ENCODE measurements at places on chromosomes 13 and 19.

GRCh38 chr13:45138282-45138681 is 18.0 kb downstream of the GTF2F2 start:
- no peak for DNase-seq

DNA sequence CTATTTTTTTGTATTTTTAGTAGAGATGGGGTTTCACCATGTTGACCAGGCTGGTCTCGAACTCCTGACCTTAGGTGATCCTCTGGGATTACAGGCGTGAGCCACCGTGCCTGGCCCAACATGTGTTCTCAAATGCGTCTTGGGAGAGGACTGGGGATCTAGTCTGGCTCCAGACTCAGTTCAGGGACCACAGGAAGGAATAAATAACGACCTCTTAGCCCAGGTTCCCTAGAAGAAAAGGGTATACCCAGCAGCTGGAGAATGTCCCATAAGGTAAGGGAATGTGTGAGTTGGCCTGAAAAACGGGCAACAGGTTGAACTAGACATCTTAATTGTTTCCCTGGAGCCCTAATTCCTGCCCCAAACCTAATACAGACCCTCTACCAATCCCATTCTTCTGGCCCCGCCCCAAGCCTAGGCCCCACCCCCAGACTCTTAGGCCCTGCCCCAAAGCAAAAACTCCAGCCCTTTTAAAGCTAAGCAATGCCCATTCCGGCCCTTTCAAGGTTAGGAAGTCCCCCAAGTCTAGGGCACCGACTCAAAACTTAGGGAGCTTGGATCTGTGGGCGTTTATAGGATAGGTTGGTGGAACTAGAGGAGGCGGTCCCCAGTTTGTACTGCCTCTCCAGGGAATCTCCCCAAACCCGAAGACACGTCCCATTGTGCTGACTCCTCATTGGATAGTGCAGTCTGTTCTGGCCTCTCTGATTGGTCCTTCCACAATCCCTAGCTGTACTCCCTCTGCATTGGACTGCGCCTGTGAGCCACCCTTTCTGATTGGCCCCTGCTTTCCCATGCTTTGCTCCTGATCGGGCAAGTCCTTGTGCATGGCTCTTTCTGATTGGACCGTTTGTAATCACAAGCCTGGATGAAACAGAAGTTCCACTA is 5.4 kb upstream of the LRFN1 start:
- DNase-seq = peak; percentile 75

DNA sequence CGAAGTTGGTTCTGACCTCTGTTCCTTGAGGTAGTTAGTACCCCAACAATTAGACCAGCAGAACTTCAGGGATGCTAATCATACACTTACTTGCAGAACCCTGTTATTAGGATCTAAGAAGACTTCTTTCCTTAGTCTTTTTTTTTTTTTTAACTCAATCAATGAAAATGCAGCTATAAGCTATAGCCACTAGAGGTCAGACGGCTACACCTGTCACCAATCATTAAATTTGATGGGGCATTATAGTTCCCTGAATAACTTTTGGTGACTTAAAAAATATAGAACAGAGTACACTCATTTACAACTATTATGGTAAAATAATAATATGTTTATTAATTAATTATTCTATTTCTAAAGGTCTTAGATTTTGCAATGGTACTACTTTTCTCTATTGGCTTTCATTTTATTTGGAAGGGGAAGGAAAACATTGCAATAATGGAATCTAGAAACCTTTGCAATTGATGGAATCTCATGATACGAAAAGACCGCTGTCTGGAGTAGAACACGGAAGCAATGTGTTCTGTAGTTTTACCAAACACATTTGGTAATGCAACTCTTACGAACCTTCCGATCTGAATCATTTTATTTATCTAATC is 483.2 kb downstream of the DIAPH3 start:
- no peak for DNase-seq

- DNase-seq = peak; percentile 44
Observed at GRCh38 chr19:35596366-35596999, 10.5 kb downstream of the PMIS2 start.

DNA sequence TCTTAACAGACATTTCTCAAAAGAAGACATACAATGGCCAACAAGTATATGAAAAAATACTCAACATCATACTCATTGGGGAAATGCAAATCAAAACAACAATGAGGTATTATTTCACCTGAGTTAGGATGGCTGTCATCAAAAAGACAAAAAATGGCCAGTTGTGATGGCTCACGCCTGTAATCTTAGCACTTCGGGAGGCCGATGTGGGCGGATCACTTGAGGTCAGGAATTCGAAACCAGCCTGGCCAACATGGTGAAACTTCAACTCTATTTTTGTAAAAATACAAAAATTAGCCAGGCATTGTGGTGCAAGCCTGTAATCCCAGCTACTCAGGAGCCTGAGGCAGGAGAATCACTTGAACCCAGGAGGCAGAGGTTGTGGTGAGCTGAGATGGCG is 22.0 kb downstream of the CEACAM16 start:
- DNase-seq = no peak

DNA sequence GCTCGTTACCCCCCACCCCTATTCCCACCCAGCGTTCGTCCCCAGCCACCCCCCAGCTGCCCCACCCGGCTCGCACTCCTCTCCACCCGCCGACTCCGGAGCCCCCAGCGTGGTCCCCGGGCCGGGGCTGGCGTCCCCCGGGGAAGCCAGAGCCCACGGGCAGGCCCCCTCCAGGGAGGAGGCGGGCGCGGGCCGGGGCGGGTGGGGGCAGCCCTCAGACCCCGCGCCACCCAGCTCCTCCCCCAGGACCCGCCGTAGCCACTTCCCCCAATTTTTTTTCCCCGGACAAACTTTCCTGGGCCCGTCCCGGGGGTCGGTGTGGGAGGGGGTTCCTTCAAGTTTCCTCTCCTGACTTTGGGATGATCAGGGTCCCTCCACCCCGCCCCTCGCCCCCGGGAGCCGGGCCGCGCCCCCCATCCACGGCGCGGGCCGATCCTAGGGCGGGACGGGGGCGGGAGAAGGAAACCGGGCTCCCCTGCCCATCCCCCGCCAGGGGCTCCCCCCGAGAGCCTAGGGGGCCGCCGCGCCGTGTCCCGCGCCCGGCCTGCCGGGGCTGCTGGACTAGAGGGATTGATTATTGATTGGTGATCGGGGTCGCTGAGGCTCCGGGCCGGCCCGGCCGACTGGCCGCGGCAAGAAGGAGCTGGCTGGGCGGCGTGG is 927 bp upstream of the TSHZ3 start:
- DNase-seq = peak; percentile 66

GRCh38 chr19:55369653-55370304 is 484 bp downstream of the IL11 start:
- DNase-seq = peak; percentile 99

DNA sequence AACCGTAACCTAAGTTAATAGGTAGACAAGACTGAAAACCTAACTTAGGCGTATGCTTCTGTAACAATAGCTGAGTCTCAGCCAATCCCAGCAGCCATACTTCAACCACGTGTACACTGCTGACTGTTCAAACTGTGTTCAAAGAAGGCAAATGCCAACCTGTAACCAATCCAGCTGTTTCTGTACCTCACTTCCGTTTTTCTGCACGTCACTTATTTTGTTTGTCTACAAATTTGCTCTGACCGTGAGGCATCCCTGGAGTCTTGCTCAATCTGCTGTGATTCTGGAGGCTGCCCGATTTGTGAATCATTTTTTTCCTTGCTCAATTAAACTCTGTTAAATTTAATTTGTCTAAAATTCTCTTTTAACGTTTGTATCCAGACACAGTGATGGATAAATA is 59.2 kb downstream of the EDNRB start:
- DNase-seq = no peak

- no peak for DNase-seq
Observed at GRCh38 chr19:48595171-48595570, 11.4 kb upstream of the SPACA4 start.

GRCh38 chr13:105316731-105317130 is 1218.7 kb downstream of the EFNB2 start:
- DNase-seq = no peak

- no peak for DNase-seq
Observed at GRCh38 chr19:30091856-30092255, 149.8 kb downstream of the URI1 start.

- DNase-seq = no peak
Observed at GRCh38 chr19:42250666-42251531, 4.0 kb downstream of the ERF start.

DNA sequence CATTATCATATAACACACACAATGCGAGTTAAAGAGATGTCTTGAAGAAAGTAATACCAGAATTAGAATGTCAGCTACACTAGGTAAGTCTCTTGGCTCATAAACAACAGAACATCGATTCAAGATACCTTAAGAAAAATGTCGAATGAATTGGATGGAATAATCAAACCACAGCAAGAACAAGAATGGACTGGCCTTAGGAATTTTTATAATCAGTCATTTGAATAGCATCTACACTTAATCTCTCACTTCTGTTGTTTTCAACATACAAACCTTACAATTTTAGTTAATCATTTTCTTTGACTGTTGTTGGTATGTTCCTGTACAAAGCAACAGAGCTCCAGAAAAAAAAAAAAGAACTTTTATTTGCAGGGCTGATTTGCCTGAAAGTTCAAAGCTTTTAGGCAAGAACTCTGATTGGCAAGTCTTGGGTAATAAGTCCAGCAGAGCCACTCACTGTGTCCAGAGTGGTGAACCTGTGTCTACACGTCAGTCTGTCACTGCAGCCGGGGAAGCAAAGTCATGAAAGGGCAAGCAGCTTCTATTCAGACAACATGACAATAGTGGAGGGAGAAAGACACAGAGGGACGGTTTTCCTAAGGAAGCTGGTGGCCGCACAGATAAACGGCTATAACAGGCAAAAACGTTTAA is 1026.1 kb upstream of the MIR17HG start:
- no peak for DNase-seq

DNA sequence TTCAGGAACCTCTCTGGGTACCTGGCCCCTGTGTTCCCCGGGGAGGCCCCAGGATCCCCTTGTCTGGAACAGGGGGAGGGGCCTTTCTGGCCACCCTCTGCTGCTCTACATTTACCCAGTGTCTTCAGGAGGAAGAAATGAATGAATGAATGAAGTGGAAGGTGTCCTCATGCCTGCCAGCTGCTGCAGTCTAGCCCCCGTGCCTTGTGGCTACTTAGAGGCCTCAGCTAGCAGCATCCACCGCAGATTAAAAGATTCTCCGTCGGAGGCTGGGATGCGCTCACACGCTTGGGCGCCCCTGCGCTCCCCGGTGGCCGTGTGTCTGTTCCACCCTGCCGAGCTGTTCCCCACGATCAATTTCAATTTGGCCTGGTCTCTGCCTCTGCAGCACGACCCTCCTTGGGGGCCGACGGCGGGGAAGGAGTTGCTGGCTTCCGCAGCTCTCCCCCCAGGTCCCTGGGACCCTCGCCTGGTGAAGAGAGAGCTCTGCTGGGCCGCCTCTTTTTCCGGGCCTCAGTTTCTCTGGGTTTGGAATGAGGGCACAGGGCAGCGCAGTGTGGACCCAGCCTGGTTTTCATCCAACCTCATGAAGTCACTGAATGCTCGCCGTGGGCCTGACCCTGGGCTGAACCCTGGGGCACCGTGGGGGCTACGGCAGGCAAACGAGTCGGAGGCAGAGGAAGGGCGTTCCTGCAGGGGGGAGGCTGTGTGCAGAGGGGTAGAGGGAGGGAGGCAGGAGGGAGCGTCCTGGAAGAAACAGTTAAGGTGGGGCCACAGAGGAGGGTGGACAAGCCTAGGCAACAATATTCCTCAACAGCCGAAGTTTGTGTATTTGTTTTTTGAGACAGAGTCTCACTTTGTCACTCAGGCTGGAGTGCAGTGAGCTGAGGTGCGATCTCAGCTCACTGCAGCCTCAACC is 28.3 kb downstream of the EFNA2 start:
- DNase-seq = no peak

- DNase-seq = no peak
Observed at GRCh38 chr13:38103851-38104250, 234.3 kb upstream of the TRPC4 start.

DNA sequence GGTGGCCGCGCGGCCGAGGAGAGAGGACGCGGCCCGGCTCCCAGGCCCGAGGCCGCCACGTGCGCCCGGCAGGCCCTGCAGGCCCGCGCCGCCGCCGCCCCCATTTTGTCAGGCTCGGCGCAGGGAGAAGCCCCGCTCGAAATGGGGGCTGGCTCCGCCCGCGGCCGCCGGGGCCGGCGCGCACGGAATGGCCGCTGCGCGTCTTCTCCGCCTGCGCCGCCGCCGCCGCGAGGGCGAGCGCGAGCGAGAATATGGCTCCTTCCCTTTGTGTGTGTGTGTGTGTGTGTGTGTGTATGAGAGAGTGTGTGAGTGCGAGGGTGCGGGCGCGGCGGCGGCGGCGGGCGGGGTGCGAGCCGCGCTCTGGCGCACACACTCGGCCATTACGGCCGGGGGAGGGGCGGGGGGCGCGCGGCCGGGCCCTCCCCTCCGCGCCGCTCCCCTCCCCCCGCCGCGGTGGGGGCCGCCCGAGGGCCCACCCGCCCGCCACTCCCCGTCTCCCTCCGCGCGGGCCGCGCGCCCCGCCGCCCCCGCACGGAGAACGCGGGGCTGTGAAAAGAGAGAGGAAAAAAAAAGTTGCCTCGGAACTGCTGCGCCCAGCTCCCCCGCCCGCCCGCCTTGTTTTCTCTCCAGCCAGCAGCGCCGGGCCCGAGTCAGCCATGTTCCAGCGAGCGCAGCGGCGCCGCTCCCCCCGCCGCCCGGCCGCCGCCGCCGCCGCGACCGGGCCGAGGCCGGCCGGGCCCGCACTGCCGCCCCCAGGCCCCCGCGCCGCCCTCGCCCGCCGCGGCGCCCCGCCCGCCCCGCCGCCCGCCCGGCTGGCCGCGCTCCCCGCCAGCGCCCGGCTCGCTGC is 1.0 kb downstream of the HMGB1 start:
- DNase-seq = no peak

GRCh38 chr13:37493775-37494174 is 104.8 kb downstream of the POSTN start:
- no peak for DNase-seq

GRCh38 chr13:99996381-99996973 is 14.9 kb downstream of the ZIC2 start:
- DNase-seq = no peak

DNA sequence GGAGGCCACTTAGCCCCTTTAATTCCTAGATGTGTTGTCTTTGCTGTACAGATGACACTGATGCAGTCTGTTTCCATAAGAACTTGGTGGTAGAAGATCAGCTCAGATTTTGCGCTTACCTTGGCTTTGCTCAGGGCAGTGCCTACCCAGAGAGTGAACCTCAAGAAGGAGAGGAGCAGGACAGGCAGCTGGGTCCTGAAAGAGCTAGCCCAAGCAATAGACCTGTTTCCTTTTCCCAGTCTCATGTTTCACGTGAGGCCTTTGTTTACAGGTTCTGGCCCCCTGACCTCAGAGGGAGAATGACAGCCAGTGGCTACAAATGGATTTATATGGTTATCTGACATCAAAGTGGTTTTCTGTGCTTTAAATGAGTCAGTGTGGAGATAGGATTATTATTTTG is 40.1 kb downstream of the METTL21C start:
- DNase-seq = no peak

DNA sequence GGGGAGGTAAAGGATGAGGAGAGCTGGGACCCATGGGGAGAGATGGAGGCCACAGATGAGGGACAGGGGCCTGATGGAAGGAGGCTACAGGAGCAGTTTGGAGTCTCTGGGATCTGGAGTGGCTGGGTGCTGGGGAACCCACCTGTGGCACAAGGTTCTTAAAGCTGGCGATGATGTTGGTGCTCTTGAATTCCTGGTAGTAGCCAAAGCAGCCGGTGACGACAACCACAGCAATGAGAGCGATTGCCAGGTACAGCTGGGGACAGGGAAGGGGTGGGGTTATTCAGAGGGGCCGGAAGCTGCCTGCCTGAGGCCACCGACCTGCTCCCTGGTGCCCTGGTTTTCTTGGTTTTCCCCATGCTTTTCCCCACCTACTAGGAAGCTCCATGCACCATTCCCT is 2.8 kb downstream of the ATP4A start:
- no peak for DNase-seq

- DNase-seq = no peak
Observed at GRCh38 chr19:6274756-6275155, 5.0 kb downstream of the MLLT1 start.

GRCh38 chr13:25281935-25282332 is 5.4 kb downstream of the MTMR6 start:
- no peak for DNase-seq
